ENCODE measurements at places on chromosomes 3 and 15.

DNA sequence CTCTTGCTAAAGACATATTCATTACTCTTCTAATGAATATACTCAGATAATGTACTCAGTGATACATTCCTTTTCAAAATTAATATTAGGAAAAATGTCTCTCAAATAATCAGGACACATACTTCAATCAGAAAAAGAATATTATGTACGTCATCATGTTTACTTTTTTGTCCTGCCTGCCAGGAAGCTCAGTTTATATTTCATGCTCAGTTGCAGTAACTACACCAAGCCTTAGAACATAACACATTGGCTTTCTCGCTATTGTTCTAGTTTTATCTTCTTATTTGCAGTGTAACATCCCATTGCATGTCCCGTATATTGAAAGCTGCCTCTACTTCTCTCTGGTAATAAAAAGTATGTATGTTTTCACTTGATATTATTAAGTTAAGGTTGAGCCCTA lies 181.5 kb upstream of the LPP start:
- no peak for DNase-seq

GRCh38 chr15:39242345-39242744 lies 338.5 kb upstream of the THBS1 start:
- no peak for DNase-seq

GRCh38 chr15:89680282-89680873 lies 1.2 kb upstream of the PLIN1 start:
- no peak for DNase-seq

GRCh38 chr15:32851572-32851971 lies 133.8 kb downstream of the GREM1 start:
- no peak for DNase-seq

GRCh38 chr3:45692866-45693265 lies 3.7 kb downstream of the SACM1L start:
- no peak for DNase-seq

- DNase-seq, result no peak
Measured at GRCh38 chr3:161395115-161396012, 24.0 kb upstream of the SPTSSB start.

DNA sequence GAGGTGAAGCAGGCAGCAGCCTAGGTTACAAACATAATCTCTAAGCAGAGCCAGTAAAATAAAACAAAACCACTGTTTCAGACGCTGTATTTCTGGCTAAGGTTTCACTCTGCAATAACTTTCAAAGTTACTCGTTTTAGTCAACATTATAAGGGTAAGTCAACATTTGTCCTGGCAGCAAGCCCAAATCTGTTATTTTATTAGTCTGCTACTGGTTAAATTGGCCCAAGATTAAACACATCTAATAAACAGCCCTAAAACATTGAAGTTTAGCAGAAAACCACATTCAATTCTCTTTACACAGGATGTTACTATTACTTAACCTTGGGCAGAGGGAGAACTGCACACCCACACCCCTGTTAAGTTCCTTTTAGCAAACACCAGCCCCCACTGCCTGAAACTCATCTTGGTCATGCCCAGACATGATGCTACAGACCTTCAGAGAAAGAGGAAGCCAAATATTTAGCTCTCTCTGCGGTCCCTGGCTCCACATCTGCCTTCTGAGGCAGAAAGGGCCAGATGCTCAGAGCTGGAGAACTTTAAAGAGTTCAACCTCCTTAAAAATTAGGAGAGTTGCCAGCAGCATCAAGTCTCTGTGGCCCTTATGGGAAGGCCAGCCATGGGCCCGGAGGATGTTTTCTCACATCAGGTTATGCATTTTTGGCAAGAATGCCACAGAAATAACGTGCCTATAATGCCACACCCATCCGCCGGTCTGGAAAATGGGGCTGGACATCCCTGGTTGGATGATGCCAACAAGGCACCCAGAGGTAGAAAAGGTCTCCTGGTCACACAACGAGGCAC lies 17.9 kb downstream of the ARHGEF3 start:
- DNase-seq, result no peak

GRCh38 chr15:79811406-79812405 lies 85.1 kb downstream of the MTHFS start:
- no peak for DNase-seq

DNA sequence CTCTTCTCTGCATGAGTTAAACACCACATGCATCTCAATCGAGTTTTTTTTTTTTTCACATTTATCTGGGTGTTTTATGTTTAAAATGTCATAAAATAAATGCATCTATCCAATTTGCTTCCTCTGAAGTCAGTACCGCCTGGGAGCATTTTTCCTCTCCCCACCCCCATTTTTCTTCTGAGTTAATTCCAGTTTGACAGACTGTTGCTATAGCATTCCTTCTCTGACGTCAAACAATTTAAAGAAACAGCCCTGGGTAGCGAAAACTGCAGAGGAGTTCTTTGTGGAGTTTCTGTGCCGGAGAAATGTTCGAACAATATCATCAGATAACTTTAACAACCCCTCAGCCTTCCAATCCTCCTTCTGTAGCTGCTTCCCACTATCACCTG lies 900 bp upstream of the GNB4 start:
- peak; percentile 58 for DNase-seq

- DNase-seq, result no peak
Measured at GRCh38 chr3:126777366-126777765, 73.3 kb downstream of the CHCHD6 start.

GRCh38 chr3:73705792-73706191 lies 81.1 kb upstream of the PDZRN3 start:
- DNase-seq, result no peak

GRCh38 chr3:27805282-27805681 lies 83.2 kb upstream of the EOMES start:
- DNase-seq, result no peak

- DNase-seq, result peak; percentile 41
Measured at GRCh38 chr15:39685999-39686613, 96.5 kb downstream of the FSIP1 start.

DNA sequence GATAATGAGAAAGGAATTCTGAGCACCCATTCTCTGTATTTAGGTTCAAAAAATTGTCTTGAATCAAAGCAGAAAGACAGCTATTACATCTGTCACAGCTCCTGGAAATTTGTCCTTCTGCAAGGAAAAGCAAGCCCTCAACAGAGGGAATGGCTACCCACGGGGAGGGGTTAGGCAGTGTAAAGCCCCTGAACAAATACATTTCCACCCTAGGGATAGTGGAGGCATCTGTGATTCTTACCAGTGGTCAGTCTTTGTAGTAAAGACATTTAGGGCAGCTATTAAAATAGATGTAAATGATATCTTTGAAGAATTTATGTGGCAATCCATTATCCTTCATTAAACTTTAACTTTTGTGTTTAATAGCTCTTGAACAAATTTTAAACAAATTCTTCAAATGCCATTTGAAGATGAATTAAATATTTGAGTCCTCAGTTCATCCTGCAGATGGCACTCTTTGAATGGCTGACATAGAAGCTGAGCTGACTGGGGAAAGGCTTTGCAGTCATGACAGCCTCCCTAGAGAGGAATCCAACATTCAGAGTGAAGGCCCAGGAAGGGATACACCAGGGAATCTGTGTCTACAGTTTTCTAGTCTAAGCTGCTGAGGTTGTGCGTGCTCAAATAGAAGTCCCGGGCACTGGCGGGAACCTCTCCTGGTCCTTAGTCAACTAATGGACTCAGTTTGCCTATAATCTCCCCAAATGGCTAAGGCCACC lies 359.7 kb upstream of the ROPN1 start:
- DNase-seq, result peak; percentile 44

GRCh38 chr15:76839173-76839572 lies 66.0 kb downstream of the SCAPER start:
- DNase-seq, result no peak

DNA sequence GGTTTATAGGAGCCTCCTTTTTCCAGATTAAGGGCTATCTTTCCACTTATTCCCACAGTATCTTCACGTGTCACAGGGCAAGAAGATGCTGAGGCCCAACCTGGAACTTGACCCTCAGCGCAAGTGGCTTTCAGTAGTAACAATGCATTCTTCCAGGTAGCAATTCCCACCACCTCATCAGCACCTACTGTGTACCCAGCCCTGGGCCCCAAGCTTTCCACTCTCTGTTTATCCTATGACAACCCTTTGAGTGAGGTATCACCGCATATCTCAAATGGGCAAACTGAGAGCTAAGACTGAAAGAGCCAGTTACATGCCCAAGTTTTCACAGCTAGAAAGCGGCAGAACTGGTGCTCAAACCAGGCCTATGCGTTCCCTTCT lies 88.2 kb downstream of the CPN2 start:
- no peak for DNase-seq

DNA sequence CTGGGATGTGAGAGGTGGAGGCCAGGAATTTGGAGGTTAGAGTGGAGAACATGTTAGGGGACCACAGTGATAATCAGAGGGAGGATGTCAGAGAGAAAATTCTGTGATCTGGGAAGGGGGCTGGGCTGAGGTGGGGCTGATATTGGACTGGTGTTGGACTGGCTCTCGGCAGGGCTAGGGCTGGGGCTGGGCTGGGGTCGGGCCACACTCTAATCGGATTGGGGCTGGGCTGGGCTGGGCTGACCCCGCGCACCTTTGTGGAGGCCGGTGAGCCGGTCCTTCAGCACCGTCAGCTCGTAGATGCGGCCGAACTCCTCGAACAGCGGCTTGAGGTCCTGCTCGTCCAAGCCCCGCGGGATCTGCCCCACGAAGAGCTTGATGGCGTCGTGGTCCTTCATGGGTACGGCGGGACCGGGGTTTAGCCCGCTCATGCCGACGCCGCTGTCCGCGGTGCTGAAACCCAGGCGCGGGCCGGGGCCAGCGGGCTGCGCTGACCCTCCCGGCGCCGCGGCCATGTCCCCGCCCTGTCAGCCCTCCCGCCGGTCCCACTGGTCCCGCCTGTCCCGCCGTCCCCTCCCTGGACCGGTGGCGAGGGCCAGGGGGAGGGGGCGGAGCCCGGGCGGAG lies 485 bp downstream of the CELF6 start:
- DNase-seq, result peak; percentile 67

DNA sequence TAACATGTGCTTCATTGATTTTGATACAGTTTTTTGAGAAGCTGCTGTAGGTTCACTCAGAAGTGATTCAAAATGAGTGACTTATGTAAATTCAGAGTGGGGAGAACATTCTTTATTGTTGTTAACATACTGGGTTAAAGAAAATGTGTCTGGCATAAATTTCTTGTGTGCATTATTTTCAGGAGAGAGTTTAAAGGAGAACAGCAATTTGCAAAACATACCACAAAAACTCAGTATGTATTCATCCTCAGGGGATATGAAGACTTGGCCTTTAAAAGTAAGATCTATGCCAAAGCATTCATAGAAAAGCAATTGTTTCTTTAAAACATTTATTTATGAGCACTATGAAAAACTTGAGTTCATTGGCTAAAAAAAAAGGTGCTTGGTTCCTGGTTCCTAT lies 1089.8 kb downstream of the ROBO2 start:
- DNase-seq, result no peak

GRCh38 chr3:178306432-178307115 lies 229.7 kb upstream of the KCNMB2 start:
- DNase-seq, result no peak

GRCh38 chr3:33458446-33458845 lies 18.2 kb upstream of the UBP1 start:
- DNase-seq, result no peak

DNA sequence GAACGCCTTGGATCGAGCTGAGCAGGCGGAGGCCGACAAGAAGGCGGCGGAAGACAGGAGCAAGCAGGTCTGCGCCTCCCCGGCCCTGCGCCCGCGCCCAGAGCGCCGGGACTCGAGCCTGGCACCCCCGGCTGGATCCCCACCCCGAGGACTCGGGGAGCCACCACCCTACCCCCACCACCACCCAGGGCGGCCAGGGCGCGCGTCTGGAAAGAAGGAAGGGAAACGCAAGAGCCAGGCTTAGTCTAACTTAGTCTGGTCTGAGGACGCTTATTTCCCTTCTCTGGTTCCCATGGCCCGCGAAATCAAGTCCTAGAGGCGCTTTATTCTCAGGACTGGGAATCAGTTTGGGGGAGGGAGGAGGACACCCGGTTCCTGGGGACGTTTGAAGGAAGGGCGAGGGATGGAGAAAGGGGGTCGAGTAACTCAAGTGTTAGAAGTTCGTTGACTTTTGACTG lies 359 bp downstream of the TPM1 start:
- DNase-seq, result no peak

DNA sequence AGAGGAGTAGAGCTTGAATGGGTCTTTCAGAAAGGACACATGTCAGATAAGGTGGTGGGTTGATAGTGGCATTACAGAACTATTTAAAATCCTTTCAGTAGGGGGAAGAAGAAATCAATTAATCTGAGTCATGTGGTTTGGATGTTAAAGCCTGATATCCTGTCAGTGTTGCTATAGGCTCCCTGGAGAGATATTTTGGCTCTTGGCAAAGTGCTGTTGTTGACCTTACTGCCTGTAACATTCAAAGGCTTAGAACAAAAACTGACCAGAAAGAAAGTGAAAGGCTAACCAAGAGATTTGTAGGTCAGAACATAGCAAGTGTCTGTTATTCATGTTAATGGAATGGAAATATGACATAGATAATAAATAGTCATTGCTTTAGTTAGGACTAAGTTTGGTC lies 552.9 kb downstream of the DIPK2A start:
- DNase-seq, result no peak

All from right kidney (tissue), 9 donors.